ENCODE measurements at places on chromosomes 3 and 15. TPM values are rescaled to one million over a fixed set of nuclear protein-coding genes. Genes with fewer than 3 reads are reported as not detected.

- no peak for DNase-seq
- no peaks in the 10 kb centered on the region for H3K36me3 ChIP-seq
- H3K27me3 ChIP-seq, result no peaks in the 10 kb centered on the region
- H3K27ac ChIP-seq, result no peak overlapping the region
- H3K4me1 ChIP-seq, result no peaks in the 10 kb centered on the region
These were observed 7.0 kb downstream of the RASL12 start for GRCh38 chr15:65060641-65061397.

DNA sequence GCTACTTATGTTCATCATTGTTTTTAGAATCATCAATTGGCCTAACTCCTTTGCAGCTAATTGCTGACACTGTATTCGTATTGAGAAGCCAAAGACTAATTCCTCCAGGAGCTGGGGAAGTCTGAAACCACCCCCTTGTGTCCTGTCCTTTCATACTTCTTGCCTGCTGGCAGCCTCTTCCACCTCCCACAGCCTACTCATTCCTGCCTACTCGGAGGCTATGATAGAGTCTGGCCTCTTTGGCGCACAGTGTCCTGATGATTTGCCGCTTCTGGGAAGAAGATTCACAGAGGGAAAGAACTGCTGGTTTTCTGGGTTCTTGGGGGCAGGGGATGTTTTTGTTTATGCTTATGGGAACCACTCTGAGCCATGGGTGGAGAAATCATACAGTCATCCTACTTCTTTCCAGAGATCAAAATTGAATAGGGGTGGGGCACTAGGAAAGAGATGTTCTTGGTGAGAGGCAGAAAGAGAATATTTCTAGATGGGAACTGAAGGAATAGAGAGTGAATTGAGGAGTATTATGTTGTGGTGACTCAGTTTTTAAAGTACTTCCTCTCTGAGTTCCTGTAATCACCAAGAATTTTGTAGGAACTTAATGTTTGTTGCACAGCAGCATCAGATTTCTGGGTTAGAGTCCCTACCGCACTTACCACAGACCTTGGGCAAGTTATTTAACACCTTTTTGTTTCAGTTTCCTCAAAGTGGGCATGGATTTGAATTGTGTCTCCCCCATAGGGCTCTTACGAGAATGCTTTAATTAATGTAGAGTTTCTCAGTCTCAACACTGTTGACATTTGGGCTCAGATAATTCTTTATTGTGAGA is 22.1 kb upstream of the SCAANT1 start:
- no peak for DNase-seq
- H3K27ac ChIP-seq, result no peak overlapping the region
- H3K4me1 ChIP-seq, result peaks cover 30% of the 10 kb centered on the region

DNA sequence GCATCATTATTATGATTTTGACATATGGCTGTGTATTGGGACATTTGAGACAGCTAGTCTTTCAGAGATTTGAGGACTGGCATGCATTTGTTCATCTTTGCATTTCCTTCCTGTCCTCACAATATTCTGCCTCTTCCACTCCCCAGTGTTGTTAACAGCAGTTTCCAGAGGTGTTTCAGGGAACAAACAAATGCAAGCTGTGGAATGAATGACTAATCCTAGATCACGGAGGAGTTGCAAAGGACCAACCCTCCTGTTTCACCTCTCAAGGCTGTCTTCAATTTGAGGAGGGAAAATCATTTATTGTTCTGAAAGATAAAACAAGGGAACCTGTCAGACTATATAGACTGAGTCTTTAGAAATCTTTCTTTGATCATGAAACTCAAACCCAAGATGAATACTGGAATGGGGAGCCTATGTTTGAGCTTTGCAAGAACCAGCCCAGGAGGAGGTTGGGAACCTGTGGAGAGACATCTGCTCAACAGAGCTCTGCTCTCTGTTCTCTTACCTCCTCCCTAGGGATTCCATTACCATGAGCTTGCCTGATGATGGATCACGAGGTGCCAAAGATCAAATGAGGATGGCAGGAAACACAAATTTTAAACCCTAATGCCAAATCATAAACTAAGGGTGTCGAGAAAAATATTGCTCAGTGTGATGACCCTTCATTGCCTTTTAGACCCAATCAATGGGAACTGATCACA is 68.5 kb downstream of the SLC7A14 start:
- H3K27me3 ChIP-seq, result no peaks in the 10 kb centered on the region
- no peaks in the 10 kb centered on the region for H3K36me3 ChIP-seq
- H3K4me1 ChIP-seq, result no peaks in the 10 kb centered on the region
- no peak overlapping the region for H3K4me3 ChIP-seq
- no peak overlapping the region for H3K27ac ChIP-seq
- no peak for DNase-seq

DNA sequence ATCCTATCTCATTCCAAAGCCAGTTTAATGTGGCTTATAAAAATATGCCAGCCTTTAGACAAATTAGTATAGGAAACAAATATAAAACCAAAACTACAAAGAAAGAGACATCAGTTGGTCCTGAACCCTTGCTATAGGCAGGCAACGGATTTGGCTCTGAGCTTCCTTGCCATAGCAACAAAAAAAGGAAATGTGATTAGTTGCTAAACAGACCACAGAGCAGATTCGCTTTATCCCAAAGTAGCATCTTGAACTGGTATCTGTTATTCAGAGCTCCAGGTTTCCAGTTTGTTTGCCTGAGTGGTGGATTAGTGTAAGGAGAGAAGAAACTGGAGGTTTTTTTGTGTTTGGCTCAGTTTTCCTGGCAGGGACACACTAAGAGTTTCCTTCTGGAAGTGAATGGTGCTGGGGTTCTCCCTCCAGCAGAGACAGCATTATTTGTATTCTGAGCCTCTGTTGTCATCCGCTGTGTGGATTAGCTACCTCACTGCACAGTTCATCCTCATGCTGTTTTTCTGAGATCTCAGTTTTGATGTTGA is 44.1 kb downstream of the CHST2 start:
- no peak overlapping the region for H3K4me3 ChIP-seq
- H3K4me1 ChIP-seq, result no peaks in the 10 kb centered on the region
- no peak for DNase-seq
- no peaks in the 10 kb centered on the region for H3K36me3 ChIP-seq
- no peak overlapping the region for H3K27ac ChIP-seq

- H3K27ac ChIP-seq, result no peak overlapping the region
- no peaks in the 10 kb centered on the region for H3K27me3 ChIP-seq
- peak; percentile 80 for DNase-seq
These were observed 40.9 kb upstream of the MRPL3 start for GRCh38 chr3:131543714-131544113.

DNA sequence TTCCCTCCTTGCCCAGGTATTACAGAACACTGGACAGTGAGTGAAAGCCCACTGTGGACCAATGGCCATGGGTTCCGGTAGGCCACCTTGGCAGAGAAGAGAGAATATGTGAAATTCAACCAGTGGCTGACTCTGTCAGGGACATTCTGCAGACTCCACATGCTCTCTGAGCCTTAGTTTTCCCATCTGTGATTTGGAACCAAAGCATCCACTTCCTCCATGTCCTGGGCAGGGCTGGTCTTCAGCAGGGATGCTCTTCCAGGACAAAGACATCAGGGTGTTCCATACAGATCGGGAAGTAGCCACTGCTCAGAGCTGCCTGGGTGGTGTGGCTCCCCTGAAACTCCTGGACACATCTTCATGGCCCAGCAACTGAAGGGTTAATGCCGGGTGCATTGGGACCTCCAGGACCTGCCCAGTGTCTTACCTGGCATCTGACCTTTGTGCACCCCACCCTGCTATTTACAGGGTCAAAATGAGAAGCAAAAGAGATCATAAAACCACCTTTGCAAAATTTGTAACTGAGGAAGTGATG is 28.3 kb upstream of the TRPM1 start:
- no peak overlapping the region for H3K4me3 ChIP-seq
- no peak overlapping the region for H3K27ac ChIP-seq
- DNase-seq, result no peak

- no peaks in the 10 kb centered on the region for H3K36me3 ChIP-seq
- H3K27ac ChIP-seq, result no peak overlapping the region
- H3K27me3 ChIP-seq, result no peaks in the 10 kb centered on the region
- no peak overlapping the region for H3K4me3 ChIP-seq
- no peaks in the 10 kb centered on the region for H3K4me1 ChIP-seq
These were observed 25.6 kb upstream of the UBE3A start for GRCh38 chr15:25464383-25464782.

DNA sequence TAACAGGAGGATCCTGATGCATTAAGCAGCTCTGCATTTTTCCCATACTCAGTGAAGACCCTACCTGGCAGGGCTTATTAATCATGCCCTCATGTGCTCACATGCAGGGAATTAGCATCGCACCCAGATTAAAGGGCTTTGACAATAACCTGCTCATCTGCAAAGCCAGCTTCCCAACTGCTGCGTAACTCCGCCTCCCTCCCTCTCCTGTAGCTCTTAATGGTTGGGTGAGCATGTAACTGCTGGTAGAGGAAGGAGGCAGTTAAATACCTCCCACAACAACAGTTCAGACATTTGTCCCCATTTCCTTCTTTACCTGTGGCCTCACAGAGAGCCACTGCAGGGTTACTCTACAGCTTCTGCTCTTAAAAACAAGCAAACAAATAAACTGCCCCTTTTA is 203.6 kb upstream of the WNT5A start:
- H3K4me3 ChIP-seq, result no peak overlapping the region
- H3K27me3 ChIP-seq, result no peaks in the 10 kb centered on the region
- H3K4me1 ChIP-seq, result no peaks in the 10 kb centered on the region

DNA sequence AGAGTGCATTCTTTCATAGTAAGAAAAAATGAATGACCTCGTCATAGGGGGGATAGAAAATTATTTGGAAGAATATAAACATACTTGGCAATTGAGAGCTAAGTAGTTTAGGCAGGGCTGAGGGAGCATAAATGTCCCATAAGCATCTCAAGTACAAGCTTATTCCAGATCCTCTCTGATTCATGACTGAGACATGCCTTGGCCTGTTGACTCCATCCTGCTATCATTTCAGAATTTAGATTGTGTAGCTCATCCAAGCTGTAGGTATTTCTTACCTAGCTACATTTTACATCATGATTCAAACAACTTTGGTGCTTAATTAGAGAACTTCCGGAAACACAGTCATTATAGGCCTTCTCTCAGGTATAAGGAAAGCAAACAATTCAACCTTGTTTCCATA is 12.3 kb downstream of the POGLUT1 start:
- no peaks in the 10 kb centered on the region for H3K27me3 ChIP-seq
- DNase-seq, result no peak
- H3K36me3 ChIP-seq, result no peaks in the 10 kb centered on the region
- no peak overlapping the region for H3K4me3 ChIP-seq
- no peaks in the 10 kb centered on the region for H3K4me1 ChIP-seq

DNA sequence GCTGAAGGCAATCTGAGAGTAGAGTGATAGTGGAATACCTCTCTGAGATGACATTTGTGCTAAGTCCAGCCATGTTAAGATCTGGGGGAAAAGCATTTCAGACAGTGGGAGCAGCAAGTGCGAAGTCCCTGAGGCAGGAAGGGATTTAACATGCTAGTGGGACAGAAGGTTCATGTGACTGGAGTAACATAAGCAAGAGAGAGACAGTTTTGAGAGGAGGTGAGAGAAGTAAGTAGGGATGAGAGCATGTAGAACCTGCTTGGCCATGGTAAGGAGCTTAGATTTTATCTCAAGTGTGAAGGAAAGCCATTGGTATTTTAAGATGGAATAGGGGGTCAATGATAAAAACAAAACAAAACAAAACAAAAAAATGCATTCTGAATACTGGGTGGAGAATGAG is 358.6 kb upstream of the KCNH8 start:
- no peaks in the 10 kb centered on the region for H3K36me3 ChIP-seq
- no peak for DNase-seq
- H3K4me3 ChIP-seq, result no peak overlapping the region

- H3K36me3 ChIP-seq, result peaks cover 28% of the 10 kb centered on the region
- DNase-seq, result no peak
- no peak overlapping the region for H3K27ac ChIP-seq
- H3K27me3 ChIP-seq, result no peaks in the 10 kb centered on the region
- no peak overlapping the region for H3K4me3 ChIP-seq
- no peaks in the 10 kb centered on the region for H3K4me1 ChIP-seq
These were observed 25.5 kb downstream of the SIN3A start for GRCh38 chr15:75425966-75426500.

DNA sequence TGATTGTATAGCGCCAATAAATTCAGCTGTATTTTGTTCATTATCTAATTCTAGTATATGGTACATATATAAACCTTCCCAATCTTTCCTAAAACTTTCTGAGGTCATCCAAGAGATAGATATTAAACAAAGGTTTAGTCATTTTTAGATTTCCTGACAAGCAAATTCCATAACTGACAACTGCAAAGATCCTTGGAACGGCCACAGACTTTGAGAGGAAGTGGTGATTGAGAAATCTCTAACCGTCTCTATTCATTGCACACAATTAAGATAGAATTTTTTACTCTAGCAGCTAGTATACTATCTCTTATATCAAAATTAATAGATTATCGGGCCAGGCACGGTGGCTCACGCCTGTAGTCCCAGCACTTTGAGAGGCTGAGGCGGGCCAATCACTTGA is 4.7 kb downstream of the CSNK1G1 start:
- no peaks in the 10 kb centered on the region for H3K27me3 ChIP-seq
- no peaks in the 10 kb centered on the region for H3K36me3 ChIP-seq
- H3K4me3 ChIP-seq, result no peak overlapping the region
- H3K4me1 ChIP-seq, result peaks cover 12% of the 10 kb centered on the region
- DNase-seq, result no peak
- H3K27ac ChIP-seq, result no peak overlapping the region

DNA sequence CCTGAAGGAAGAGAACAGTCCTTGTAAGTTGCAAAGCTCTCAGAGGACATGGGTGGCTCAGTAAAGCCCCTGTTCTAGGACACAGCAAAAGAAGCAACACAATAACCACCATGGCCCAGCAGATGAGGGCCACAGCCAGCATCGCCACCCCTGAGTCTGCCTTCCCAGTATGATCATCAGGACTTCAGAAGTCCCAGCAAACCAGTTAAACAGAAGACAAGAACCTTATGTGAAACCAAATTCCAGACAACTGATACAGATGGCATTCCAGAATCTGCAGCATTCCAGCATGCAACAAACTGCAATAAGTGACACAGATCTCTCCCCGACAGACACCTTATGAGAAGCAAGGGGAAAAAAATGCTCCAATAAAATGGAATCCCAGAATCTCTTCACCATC is 30.4 kb downstream of the SPINK8 start:
- no peak overlapping the region for H3K4me3 ChIP-seq
- no peaks in the 10 kb centered on the region for H3K27me3 ChIP-seq
- H3K4me1 ChIP-seq, result peaks cover 24% of the 10 kb centered on the region
- DNase-seq, result no peak

- no peak overlapping the region for H3K27ac ChIP-seq
- H3K27me3 ChIP-seq, result no peaks in the 10 kb centered on the region
- H3K4me1 ChIP-seq, result no peaks in the 10 kb centered on the region
- DNase-seq, result no peak
These were observed 47.0 kb upstream of the SETD2 start for GRCh38 chr3:47210863-47211405.

- H3K4me1 ChIP-seq, result no peaks in the 10 kb centered on the region
- H3K27ac ChIP-seq, result no peak overlapping the region
- no peak overlapping the region for H3K4me3 ChIP-seq
- no peaks in the 10 kb centered on the region for H3K36me3 ChIP-seq
- H3K27me3 ChIP-seq, result no peaks in the 10 kb centered on the region
- no peak for DNase-seq
These were observed 62.4 kb downstream of the CEMIP start for GRCh38 chr15:80841541-80841940.

The TF gene
- 1.1 TPM for total RNA-seq

The CCR5 gene
- 0.19 TPM for total RNA-seq

The CLDN16 gene
- 0.19 TPM for total RNA-seq
